ENCODE measurements at places on chromosomes 2 and 18.
A peak's percentile ranks its signal among the peaks of the same experiment; 100 is the strongest.

GRCh38 chr18:39596891-39597290 is 2031.3 kb upstream of the CELF4 start:
- no peak for DNase-seq

DNA sequence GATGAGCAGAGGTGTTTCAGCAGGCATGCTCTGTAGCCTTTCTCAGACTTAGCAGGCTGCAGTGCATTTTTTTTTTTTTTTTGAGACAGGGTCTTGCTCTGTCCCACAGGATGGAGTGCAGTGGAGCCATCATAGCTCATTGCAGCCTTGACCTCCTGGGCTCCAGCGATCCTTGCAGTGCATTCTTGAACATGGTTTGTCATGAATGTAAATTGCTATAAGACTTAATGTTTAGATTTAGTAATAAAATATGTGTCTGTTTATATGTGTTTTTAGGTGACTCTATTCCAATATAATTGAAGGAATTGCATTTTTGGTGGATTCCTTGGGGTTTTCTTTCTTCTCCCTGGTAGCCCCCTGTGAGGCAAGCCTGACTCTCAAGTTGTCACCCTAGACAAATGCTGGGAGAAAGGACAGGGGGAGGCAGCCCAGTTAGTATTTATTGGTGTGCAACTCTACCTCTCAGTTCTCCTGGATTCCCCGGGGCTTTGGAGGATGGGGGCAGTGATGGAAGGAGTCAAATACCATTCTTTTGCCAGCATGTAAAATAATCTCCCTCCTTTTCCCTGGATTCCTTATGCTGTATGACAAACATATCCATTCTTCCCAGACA is 22.7 kb downstream of the LYPD6B start:
- no peak for DNase-seq

- no peak for DNase-seq
These were observed 95.2 kb downstream of the NAB1 start for GRCh38 chr2:190744041-190744440.

DNA sequence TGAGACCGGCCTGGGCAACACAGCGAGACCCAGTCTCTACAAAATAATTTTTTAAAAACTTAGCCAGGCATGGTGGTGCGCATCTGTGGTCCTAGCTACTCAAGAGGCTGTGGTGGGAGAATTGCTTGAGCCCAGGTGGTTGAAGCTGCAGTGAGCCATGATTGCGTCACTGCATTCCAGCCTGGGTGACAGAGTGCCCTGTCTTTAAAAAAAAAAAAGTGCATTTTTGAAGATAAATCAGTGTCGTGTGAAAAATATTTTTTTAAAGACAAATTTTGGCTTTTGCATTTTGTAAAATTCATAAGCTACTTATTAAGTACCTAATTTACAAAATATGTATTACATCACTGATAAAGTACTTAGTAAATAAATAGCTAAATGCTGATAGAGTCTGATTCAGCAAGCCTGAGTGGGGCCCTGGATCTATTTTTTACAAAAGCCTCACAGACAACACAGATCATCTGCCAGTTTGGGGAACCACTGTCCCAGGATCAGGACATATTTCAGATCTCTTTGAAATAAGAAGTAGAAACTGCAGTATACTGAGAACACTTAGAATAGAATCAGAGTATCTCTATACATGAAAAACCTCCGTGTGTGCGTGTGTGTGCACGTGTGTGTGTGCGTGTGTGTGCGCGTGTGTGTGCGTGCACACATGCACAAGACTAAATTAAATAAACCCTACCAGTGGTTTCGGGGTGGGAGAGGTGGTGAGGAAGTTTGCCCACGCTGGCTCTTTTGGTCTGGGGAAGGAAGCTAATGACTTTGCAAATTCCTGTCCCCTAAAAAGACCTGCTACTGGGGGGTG is 61.6 kb downstream of the AAK1 start:
- peak; percentile 24 for DNase-seq

DNA sequence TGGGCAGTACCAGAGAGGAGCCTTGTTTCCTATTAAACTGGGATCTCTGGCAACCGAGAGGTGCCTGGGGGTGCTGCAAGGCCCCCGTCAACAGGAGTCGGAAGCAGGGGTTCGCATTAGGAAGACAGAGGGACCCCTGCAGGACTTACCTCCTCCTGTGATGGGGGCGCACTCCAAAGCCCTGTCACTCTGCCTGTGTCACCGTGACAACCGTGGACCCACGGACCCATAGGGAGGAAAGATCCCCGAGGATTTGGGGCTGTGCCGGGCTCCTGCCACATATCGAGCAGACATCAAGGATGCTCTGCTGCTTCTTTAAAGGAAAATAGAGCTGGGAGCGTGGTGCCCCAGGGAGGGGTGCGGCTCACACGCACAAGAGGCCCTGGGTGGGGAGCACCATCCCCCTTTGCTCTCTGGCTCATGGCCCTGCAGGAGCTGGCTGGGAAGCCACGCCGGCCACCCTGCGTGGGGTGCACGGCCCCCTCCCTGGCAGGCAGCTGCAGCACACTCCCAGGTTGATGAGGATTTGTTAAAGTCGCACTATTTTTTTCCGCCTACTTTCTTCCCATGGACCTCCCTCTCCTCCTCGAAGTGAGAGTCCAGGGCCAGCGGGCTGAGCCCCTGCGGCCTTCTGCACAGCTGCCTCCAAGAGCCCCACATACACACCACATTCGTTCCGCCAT is 167.5 kb downstream of the TWIST2 start:
- no peak for DNase-seq

DNA sequence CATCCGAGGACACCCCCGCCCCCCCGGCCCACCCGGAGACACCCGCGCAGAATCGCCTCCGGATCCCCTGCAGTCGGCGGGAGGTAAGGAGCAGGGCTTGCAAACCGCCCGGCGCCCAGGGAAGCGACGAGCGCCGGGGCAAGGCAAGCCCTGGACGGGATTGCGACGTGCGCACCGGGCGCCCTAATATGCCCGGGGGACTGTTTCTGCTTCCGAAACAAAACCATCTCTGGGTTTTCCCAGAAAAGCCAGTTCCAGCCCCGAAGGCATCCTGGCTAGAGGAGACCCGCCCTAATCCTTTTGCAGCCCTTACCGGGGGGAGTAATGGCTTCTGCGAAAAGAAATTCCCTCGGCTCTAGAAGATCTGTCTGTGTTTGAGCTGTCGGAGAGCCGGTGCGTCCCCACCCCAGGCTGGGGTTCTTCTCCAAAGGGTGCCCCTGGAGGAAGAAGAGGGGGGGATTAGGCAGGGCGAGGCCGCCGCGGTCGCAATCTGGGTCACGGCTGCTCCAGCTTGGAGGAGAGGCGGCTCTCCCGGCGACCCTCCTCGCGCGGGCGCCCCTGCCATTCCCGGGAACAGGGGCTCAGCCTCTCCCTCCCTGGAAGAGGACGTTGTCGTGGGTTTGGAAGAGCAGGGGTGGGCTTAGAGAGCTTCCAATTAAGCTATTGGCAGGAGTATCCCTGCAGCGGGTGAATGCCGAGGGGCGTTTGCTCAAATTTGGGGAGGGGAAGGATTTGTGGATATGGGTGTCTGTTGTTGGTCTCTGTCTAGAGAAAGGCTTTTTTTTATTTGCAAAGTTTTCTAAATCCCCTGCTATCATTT is 521 bp downstream of the MYCN start:
- DNase-seq: no peak

DNA sequence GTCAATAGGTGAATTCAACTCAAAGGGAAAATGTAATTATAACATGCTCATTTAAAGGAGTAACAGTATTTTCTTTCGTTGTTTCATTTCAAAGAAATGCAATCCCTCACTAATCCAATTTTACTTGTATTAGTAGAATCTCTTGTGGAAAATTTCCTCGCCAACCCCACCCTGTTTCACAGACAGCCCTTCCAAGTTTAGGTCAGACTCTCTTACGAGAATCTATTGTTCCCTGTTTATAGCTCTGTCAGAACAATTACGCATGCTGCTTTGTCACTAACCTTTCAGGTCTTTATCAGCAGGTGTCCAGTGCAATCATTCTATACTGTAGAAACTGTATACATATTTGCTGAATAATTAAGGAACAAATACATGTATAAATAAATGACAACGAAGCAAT is 657.8 kb upstream of the LINC00305 start:
- no peak for DNase-seq

DNA sequence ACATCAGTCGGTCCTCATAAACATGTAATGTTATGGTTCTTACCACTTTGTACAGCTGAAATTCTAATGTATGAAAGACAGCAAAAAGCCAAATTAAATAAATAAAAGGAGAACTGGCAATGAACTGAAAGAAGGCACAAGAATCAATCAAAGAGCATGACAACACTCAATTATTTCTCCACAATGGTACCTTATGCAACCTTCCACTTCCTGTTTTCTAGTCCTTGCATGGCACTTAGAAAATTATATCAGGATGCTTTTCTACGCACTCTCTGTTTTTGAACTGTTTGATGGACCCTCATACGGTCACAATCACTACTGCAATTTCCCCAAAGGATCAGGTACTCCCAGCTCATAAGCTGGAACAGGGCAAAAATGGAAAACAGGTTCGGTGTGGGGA is 81.6 kb downstream of the EPB41L3 start:
- no peak for DNase-seq

DNA sequence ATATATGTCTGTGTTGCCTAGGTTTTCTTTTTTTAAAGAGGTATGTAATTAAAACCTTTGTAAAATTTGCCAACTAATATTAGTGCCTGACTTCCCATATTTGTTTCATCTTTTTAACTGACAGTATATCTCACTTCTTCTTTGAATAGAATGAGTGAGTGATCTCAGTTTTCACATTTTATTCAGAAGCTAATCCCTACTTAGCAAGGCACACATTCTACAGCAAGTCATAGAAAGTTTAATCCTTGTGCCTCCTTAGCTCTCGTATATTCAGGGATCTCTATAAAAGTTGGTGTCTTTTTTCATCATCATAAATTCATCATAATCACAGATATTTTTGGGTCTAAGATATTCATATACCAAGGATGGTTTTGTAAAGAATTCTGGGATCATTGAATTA is 66.6 kb downstream of the RIF1 start:
- no peak for DNase-seq

GRCh38 chr2:45192481-45192880 is 183.2 kb upstream of the SIX2 start:
- DNase-seq: no peak

DNA sequence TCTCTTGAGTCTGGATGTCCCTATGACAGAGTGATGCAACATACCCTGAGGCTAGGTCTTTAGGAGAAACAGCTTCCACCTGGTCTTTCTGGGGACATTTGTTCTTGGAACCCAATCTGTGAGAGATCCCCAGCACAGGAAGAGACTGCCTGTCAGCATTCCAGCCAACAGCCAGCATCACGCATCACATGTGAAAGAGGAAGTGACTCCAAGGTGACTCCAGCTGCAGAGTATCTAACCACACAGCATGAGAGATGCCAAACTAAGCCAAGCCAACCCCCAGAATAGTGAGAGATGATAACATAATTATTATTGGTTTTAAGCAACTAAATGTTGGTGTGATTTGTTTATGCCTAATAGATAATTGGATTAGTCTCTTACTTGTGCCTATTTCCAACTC is 35.7 kb downstream of the C18orf63 start:
- no peak for DNase-seq

GRCh38 chr2:61055557-61055956 is 10.1 kb upstream of the SANBR start:
- no peak for DNase-seq

- no peak for DNase-seq
These were observed 5.5 kb downstream of the CEBPZOS start for GRCh38 chr2:37201766-37202165.

GRCh38 chr2:61937886-61938285 is 32.4 kb downstream of the COMMD1 start:
- DNase-seq: no peak

DNA sequence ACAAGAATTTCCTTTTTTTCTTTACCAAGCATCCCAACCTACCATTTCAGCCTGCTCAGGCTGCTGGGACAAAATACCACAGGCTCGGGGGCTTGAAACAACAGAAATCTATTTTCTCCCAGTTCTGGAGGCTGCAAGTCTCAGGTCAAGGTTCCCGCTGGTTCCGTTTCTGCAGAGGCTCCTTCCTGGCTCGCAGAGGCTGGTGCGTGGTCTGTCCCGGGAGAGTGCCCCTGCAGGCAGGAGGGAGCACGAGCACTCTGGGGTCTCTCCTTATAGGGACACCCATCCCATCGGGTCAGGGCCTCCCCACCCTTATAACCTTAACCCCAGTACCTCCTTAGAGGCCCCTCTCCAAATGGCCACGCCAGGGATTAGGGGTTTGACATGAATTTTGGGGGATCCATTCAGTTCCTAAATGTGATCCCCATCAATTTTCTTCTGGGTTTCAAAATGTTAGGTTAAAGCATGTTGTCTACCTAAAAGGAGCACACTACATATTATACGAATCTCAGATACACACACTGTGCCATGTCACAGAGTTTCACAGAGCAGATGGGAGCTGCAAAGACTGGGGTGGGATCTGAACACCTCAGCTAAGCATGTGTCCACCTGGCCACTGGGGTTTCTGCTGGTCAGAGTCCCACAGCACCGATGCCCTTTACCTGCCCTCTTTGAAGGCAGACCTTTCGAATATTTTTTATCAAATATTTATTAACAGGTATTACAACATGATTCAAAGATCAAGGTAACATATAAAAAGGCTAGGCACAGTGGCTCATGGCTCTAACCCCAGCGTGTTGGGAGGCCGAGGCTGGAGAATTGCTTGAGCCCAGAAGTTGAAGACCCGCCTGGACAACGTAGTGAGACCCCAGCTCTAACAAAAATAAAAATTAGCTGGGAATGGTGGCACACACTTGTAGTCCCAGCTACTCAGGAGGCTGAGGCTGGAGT is 17.6 kb upstream of the ADI1 start:
- DNase-seq: no peak

GRCh38 chr2:239557516-239557915 is 156.7 kb upstream of the HDAC4 start:
- DNase-seq: no peak

DNA sequence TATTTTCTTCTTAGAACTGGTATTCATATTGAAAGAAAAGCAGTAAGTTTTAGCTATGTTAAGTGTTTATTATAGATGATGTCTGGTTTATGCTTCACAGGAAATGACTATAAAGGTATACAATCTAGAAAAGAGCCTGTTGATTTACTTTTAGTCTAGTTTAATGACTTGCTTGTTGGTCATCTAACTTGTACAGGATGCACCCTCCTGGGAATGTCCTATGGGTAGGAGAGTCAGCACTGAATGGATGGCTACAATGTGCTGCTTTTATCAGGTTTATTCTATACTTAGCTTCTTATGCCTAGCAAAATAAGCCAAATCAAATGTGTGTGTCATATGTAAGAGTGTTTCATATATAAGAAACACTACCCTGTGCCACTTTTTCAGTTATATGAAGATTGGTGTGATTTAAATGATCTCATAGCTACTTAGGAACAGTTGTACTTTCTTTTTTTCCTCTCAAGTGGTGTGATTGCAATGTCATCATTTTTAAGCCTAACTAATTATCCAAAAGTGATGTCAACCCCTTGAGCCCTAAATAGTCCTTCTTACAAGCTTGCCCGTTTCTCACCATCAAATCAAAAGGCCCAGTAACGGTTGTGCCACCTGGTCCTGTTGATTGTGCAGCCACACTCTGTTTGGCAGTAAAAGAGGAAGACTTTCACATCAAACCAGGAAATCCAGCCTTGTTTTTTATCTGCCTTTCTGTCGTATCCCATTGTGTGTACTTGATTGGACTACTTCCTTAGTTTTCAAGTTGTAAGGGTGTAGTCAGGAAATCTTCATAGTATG is 176.0 kb downstream of the DIS3L2 start:
- no peak for DNase-seq

- no peak for DNase-seq
These were observed 46.4 kb upstream of the MRPL33 start for GRCh38 chr2:27724905-27725701.
